Stimulated activated CD4-positive, alpha-beta T cell treated with anti-CD3 and anti-CD28 coated beads, Interleukin-4, amount 100 ng/mL, for 4 hours (primary cell): ENCODE measurements at places on chromosomes 12 and 14.

- DNase-seq: no peak
These were observed 1.7 kb downstream of the PLEK2 start for GRCh38 chr14:67410313-67410712.

- DNase-seq: no peak
These were observed 23.2 kb downstream of the PXN start for GRCh38 chr12:120242275-120242799.

GRCh38 chr14:99816217-99816616 lies 23.0 kb downstream of the EML1 start:
- DNase-seq: no peak

GRCh38 chr12:85029456-85029855 lies 6.6 kb downstream of the TSPAN19 start:
- DNase-seq: no peak

DNA sequence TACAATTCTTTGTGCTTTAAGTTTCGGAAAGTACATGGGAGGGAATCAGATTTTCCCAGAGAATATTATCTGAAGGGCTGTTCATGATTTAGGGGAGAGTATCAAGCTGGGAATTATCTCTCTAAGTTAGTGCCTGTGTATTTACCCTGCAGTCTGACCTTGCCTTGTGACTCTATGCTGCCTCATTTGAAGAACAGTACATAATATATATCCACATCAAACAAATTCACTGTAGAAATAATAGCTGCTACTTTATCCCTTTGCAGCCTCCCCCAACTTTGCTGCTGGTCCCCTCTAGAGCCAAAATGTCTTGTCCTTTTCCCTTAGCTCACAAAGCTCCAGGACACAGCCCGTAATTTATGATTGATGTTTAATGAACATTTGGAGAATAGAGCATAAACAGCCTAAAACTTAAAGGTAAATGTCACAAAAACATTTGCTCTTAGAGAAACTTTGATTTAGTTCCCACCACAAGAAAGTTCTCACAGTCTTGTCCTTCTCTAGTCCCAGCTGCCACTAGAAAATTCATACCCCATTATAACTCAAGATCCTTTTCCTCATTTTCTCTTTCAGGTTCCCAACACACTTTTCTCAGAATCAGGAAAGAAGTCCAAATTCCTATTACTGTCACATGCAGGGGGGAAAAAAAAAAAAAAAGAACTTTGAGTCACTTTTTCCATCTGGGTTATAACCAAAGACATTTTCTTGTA lies 1009.6 kb downstream of the FLRT2 start:
- no peak for DNase-seq

DNA sequence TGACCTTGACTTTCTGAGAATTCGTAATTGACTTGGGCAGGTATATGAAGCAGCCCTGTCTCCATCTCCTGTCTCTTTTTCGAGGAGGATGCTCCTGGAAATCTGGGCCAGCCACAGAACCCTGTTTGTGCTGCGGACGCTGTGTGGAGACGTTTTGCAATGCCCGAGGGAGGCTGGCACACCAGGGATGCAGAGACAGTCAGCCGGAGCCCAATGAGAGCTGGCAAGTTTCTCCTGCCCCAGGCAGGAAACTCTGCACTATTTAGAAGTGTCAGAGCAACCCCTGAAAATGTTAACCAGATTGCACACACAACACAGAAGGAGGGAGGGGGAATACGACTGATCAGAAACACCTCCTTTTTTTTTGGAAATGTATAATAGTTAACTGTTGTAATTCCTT lies 103.2 kb upstream of the DYRK2 start:
- no peak for DNase-seq

- no peak for DNase-seq
These were observed 75.1 kb downstream of the NRXN3 start for GRCh38 chr14:78245238-78245637.

DNA sequence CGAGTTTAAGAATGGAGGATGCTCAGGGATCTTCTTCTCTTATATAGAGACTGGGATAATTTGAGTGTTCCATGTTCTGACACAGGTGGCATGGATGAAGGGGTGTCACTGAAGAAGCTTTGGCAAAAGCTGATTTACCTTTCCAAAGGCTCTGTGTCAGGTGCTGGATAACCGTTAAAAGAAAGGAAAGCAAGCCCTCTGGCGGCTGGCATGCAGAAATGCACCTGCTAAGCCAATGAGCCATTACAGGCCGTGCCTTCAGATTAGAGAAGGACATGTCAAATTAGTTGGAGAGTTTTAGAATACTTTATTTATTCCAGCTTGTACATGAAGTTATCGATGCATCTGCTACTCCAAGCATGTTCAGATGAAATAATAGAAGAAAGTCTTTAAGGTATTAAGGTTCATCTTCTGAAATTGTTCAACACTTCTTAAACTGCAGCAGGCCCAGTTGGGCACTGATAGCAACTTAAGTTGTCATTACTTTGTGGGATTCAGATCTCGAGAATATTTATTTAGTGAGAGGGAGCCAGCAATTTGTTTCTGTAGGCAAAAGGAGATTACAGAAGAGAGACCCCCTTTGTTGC lies 678.2 kb downstream of the NRXN3 start:
- DNase-seq: no peak

DNA sequence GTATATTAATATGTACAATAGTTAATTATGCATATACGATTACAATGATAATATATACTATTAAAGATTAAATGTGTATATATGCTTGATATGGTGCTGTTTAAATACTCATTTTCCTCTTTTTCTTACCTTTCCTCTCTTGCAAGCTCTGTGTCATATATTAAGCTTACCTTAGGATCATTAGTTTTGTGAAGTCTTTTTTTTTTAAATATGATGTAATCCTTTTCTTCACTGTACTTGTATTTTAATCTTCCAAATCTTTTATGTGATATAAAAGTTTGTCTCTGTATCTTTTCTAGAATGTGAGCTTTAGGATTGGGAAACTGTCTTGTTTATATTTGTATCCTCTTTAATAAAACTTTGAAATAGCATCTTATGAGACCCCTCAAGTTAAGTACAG lies 88.7 kb downstream of the CCDC91 start:
- no peak for DNase-seq

DNA sequence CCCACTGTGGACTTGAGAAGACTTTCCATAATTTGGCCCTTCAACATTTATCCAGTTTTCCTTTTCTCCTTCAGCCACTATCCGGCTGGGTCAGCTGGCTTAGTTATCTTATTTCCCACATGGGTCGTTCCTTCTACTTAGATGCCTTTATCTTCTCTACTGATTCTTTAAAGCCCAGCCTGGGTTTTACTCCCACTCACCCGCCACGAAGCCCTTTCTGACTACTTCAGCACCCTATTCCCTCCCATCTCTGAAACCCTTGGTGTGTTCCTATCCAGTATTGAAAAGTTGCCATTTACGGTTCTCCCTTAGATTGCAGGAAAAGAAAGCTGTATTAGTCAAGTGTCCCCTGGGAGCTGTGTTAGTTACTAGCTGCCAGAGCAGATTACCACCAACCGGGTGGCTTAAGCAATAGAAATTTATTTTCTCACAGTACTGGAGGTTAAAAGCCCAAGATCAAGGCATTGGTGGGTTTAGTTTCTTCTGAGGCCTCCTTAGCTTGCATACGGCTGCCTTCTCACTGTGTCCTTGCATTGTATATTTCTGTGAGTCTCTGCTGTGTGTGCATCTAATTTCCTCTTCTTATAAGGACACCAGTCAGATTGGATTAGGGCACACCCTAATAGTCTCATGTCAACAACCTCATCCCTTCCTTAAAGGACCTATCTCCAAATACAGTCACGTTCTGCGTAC lies 105.5 kb downstream of the GPATCH2L start:
- no peak for DNase-seq

DNA sequence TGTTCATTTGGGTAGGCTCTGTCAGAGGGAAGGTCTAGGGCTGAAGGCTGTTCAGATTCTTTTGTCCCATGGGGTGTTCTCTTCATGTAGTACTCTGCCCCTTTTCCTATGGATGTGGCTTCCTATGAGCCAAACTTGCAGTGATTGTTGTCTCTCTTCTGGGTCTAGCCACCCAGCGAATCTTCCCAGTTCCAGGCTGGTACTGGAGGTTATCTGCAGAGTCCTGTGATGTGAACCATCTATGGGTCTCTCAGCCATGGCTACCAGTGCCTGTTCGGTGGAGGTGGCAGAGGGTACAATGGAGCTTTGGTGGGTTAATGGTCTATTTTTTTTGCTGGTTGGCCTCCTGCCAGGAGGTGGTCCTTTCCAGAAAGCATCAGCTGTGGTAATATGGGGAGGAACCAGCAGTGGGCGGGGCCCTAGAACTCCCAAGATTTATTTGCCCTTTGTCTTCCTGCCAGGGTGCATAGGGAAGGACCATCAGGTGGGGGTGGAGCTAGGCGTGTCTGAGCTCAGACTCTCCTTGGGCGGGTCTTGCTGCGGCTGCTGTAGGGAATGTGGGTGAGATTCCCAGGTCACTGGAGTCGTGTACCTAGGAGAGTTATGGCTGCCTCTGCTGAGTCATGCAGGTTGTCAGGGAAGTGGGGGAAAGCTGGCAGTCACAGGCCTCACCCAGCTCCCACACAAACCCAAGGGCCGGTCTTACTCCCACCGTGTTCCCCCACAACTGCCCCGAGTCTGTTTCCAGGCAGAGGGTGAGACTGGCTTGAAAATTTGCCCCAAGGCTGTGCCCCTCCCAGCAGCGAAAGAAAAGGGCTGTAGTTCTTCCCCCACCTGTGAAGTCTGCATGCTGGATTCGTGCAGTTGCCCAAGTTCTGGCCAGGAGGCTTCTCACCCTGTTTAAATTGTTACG lies 17.5 kb downstream of the MTRFR start:
- no peak for DNase-seq

DNA sequence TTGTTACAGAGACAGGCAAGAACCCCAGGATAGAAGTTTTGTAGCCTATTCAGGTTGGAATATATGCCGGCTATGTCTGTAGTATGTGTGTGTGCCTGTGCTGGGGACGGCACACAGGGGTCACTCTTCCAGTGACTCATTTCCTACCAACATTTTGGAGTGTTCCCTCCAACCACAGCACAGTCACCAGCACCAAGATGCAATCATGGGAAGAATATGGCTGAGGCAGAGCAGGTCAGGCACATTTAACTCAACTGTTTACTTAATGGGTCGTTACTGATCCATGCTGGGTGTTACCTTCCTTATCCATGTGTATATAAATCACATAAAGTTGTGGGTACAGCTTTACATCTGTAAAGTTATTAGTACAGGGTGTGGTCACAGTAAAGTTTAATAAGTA lies 178.3 kb downstream of the PRKD1 start:
- DNase-seq: no peak

- no peak for DNase-seq
These were observed 260.9 kb downstream of the VRK1 start for GRCh38 chr14:97058074-97058467.

GRCh38 chr12:62732861-62733427 lies 202.0 kb downstream of the PPM1H start:
- DNase-seq: no peak

GRCh38 chr14:75547552-75548250 lies 25.4 kb downstream of the BATF start:
- no peak for DNase-seq

DNA sequence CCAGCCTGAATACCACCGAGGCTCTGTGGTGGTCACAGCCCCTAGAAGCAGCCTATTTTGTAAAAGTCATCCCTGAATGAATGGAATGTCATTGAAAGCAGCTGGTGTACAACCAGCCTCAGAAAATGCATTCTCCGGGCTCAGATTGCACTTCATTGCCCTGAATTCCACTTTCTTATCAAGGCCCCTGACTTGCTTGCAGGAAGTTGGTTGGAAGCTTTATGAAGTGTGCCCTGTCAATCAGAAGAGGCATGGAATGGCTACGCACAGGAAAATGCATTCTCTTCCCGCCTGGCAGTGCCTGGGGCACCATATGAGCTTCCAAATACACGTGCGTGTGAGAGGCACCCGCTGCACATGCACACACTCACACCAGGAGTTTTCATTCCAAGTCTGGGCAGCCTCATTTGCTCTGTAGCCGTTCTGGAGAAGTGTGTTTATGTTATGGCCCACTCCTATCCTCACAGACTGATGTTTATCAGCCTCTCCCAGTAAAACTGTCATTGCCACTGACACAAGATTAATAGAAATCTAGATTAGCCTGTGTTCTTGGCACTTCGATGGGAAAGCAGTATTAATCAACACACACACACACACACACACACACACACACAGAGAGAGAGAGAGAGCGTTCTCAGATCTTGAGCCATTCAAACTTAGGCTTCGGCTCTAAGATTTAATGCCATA lies 63.9 kb downstream of the NUAK1 start:
- DNase-seq: no peak

DNA sequence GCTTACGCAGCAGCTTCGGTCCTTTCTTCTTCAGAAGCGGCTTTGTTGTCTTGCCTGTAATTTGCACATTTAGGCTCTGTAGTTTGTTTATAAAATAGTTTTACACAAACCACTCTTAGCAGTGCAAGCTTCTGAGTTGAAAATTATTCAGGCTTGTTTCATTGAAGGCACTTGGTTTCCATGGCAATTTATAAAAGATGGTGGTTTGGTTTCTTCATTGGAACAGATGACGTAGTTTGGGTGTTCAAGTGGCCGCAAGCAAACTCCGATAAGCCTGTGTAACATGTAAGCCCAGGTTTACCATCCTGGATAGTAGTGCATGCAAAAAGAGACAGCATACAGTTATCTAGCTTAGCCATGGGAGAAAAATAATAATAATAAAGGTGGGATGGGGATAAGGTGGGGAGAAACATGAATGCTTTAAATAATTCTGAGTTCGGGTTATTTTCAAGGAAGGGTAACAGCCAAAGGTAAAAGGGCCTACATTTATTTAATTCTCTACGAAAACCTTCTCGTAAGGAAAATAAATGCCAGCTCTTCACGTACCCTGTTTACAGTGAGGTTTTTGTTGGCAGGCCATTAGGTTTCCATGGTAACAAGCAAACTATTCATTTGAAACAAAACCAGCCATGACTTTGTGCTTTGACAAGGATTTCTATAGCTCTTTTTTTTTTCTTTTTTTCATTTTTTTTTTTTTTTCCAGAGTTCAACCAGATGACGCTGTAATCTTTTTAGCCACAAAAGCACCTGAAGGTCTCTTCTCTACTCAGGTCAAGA lies 189.6 kb upstream of the RPL10L start:
- no peak for DNase-seq

- no peak for DNase-seq
These were observed 35.1 kb downstream of the CCDC85C start for GRCh38 chr14:99568567-99569560.

DNA sequence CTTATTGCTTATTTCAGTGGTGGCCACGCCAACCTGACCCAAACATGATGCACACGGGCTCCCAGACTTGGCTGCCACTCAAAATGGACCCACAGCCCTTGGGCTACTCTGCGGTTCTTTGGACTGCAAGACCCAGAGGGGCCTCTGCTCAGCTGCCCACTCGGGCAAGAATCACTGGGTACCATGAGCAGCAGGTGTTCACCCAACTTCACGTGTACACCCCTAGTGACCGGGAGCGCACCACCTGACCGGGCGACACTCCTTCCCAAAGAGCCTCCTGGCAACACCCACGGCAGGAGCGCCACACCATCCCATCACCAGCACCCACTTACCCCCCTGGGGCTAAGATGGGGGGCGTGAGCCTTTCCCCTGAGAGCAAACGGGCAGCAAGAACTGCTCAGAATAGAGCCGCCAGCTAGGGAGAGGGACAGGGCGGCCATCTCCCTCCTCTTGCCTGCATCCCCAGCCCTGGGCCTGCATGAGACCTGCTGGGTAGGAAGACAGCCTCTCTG lies 32.0 kb downstream of the CCNK start:
- no peak for DNase-seq
